ENCODE measurements at places on chromosomes 7 and 10.

GRCh38 chr10:58275908-58276307, 6.9 kb downstream of the CISD1 start:
- DNase-seq: no peak

DNA sequence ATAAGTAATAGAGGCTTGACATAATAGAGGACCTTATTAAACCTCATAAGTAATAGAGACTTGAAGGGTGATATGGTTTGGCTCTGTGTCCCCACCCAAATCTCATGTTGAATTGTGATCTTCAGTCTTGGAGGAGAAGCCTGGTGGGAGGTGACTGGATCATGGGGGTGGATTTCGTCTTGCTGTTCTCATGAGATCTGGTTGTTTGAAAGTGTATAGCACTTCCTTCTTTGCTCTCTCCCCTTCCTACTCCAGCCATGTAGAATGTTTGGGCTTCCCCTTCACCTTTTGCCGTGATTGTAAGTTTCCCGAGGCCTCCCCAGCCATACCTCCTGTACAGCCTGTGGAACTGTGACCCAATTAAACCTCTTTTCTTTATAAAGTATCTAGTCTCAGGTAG, 8.6 kb downstream of the KIFBP start:
- DNase-seq: no peak

DNA sequence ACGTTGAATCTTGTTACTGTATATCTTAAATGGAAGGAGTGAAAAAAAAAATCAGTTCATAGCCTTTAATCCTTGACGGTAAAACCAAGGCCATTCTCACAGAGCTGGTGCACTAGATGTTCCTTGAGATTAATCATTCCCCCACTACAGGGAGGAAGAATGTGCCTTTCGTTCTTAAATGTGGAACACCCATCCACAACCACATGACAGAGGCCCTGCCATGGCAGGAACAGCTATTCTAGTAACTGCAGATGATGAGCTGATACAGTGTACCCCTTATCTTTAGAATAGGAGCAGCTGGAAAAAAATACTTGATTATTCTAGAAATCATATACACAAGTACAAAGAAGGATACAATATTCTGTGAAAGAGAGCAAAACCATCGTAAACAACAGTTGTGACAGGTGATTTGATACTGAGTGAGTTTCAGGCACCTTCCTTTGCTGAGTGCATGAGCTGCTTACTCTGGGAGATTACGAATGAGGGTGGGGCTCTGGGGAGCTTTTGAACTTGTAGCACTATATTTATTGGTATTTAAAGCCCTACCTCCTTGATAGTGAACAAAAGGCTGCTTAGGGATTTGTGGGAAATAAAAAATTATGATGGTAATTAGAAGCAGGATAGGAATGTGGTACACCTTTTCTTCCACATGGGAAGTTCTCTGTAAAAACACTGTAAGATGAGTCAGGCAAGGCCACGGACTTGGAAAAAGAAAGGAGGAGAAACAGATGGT, 244.4 kb upstream of the SLC26A5 start:
- no peak for DNase-seq

GRCh38 chr7:135151132-135151531, 3.3 kb downstream of the TMEM140 start:
- no peak for DNase-seq

DNA sequence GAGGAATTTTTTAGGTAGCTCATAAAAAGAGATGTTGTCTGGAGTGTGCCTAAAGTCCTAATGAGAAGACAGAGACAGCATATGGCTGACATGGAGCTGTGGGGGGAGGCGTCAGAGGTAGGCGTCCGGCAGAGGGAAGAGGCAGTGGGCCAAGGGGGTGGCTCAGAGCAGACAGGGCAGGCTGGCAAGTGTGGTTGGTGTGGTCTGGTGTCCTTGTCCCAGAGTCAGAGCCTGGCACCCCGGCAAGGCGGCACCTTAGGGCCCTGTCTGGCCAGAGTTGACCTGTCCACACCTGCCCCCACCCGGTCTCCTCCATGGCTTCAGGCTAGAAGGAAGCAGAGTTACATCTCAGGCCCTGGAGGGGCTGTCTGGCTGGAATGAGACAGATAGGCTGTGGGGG, 220.3 kb upstream of the ZNF32 start:
- no peak for DNase-seq
